Sciatic nerve (tissue), 2 donors: ENCODE measurements at places on chromosomes 6 and 20. TPM values are rescaled to one million over a fixed set of nuclear protein-coding genes. Genes with fewer than 3 reads are reported as not detected.

- DNase-seq: no peak
These were observed 13.9 kb upstream of the KLHL31 start for GRCh38 chr6:53679446-53679933.

DNA sequence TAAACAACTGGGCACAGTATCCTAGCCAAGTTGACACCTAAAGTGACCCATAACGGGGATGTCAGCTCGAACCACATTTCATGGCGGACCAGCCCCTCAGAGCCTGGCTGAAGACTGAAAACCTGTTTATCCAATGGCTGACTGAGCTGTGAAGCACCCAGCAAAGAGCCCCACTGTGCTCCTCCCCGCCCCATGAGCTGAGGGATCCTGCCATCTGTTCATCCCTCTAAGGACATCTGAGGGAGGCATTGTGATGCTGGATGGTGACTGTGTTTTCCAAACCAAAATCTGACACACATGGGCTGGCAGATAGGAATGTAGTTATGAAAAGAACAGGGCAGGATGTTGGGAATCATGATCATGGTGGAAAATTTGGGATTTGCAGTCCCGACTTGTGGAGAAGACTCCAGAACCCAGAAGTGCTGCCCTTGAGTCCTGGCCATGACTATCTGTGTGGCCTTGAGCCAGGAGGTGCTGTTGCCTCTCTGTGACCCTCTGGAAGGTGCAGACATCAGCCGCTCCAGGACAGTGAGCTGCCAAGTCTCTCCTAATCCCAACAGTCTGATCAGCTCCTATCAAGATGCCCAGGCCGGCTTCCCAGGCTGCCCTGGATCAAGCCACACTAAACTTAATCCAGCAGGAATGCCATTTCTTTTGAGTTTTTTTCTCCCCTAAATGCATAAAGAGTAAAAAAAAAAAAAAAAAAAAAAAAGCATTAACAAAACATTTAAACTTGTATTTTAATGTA is 5.7 kb downstream of the EDN3 start:
- no peak for DNase-seq

- DNase-seq: peak; percentile 98
These were observed 1.2 kb downstream of the SLC2A4RG start for GRCh38 chr20:63740627-63741353.

BTBD3 gene
- total RNA-seq: 52.5 TPM

TRIM40 gene
- total RNA-seq: not detected
